Stimulated activated CD4-positive, alpha-beta T cell treated with anti-CD3 and anti-CD28 coated beads, Interleukin-1b, Interleukin-23, amount 100 ng/mL, for 1 hour (primary cell): ENCODE measurements at places on chromosomes 7 and 10.

DNA sequence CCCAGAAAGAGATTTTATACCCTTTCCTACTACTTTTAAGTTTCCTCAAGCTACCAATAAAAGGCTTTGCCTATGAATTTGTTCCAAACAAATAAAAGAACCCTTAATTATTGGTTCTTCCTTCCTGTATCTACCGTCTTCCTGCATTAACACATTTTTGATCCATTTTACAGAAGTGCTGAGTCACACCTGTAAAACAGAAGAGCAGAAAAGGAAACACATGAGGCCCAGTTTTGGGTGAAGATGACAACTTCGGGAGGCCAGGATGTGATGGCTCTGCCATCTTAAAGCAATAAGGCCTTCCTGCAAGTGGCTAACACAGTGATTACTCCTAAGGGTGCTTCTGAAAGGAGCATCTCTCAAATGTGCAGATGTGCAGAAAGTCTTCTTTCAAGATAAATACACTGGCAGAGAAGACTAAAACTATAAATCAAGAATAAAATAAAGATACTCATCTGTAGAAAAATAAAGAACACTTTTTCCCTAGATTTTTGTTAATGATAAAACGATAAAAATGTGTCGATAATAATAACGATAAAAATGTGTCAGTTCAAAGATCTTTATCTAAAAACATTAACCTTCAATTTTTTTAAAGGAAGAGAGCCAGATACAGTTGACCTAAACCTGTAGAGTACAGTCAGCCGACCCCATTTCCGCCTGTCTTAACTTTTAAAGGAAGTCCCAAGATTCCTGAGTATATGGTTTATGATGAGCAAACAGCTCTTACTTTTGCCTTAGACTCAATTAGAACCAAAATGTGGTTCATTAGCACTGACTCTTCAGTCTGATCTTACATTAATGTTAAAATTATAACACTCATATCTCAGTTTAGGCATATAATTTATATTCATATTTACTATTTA is 108.6 kb downstream of the UBE2H start:
- DNase-seq, result no peak

- no peak for DNase-seq
Observed at GRCh38 chr10:21041763-21042458, 144.8 kb upstream of the NEBL start.

- DNase-seq, result no peak
Observed at GRCh38 chr10:43401627-43402026, 7.4 kb downstream of the HNRNPF start.

DNA sequence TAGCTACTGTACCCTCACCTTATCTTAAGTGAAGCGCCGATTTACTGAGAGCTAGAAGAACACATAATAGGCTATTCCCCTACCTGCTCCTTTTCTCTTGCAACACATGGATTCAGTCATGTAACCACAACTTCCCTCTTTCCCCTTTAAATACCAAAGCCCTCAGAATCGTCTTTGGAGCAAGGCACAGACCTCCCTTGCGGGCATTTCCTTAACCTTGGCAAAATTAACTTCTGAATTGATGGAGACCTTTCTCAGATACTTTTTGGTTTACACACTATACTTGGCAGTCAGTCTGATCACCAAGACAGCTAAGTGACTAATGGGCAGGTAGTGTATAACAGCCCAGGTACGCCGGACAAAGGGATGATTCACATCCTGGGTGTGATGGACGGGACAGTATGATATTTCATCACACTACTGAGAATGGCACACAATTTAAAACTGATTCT is 72.7 kb upstream of the SEC61G start:
- no peak for DNase-seq

- DNase-seq, result no peak
Observed at GRCh38 chr10:64497306-64497705, 976.1 kb downstream of the REEP3 start.

- DNase-seq, result no peak
Observed at GRCh38 chr10:90304533-90304932, 553.3 kb downstream of the HTR7 start.

DNA sequence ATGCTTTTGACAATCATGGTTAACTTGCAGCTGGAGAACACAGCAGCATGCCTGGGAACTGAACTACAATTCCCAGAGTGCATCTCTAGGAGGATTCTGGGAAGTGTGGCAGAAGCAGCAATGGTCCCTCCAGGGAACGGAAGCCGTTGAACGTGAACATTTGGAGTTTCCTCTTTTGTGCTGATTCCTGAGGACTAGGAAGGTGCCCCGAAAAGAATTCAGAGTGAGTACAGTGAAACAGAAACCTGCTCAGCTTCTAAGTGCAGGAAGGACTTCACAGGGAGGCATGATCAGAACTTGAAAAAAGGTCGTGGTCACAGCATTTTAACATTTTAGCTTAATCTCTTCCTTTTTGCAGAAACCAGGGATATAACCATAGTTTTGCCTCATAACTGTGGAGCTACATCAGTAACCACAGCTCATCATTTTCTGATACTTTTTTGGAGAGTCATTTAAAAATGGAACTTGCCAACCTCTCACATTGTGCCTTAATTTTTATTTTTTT is at the start of gene NUDT13:
TSS of gene NUDT13 (plus strand) at position 111 of the 505 bp plus-strand sequence. CDS start 3,911 bp downstream, outside the sequence.
- peak; percentile 13 for DNase-seq

- DNase-seq, result no peak
Observed at GRCh38 chr10:118243907-118244306, 98.2 kb downstream of the FAM204A start.

- no peak for DNase-seq
Observed at GRCh38 chr7:112547916-112548315, 67.1 kb downstream of the LSMEM1 start.

DNA sequence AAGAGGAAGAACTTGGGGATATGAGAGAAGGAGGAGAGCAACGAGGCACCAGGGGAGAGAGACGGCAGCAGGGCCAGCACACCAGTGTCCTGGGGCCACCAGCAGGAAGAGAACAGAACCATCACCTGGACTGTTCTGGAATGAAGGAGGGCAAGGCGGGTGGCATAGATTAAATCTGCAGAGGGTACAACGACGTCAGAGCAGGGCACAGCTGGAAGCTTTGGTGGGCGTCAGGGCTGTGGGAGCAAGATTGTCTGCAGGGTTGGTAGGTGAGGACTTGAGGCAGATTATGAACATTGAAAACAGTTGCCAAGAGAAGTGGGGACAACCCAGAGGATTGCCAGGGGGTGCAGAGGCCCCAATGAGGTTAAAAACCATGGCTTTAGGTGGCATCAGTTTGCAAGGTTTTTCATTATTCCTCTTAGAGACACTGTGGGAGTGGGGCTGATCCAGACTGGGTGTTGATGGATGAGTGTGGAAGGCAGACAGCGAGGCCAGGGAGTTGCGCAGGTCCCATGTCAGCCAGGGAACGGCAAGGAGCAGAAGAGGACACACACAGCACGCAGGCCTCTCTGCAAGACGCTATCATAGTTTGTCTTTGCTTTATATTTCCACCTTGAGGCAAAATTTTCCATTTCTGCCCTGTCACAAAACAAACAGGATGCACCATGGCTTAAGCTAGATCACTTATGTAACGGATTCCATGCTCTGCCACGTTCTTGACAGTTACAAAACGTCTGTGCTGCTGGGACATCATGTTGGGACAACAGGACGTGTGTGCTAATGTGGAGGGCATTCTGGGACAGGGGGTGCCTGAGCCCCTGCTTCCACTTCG is 52.5 kb upstream of the LEP start:
- DNase-seq, result no peak

DNA sequence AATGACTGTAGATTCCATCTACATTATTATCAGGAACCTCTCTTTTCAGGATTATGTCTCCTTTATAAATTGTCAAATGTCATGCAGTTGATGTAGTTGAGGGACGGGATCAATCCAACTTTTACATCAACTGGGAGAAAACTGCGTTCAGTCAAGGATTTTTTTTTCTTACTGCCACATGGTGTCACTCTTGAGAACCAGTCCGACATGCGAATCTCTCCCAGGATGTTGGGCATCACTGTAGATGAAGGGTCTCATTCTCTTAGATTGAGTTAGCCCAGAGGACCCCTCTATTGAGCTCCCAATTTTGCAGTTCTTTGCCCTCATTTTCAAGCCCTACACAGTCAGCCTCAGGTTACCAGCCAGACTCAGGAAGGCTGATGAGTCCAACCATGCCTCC is 120.3 kb upstream of the PTPRZ1 start:
- no peak for DNase-seq

GRCh38 chr10:12130237-12130872 is 878 bp downstream of the SEC61A2 start:
- DNase-seq, result no peak

DNA sequence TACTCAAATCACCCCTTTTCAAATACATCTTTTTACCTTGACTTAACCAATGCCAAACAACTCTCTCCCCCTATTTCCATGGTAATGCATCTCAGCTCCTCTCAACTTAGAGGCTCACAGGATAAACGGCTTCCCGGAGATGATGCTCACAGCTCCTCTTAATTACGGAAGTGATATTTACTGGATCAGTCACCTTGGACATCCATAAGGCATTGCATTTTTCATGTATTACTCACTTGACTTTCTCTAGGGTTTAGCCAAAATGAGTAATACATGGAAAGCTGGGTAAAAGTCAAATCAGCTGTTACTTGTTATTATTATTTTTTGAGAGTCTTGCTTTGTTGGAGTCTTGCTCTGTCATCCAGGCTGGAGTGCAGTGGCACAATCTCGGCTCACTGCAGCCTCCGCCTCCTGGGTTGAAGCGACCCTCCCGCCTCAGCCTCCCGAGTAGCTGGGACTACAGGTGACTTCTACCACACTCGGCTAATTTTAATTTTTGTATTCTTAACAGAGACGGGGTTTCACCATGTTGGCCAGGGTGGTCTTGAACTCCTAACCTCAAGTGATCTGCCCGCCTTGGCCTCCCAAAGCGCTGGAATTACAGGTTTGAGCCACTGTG is 73.3 kb upstream of the RHEB start:
- DNase-seq, result no peak

DNA sequence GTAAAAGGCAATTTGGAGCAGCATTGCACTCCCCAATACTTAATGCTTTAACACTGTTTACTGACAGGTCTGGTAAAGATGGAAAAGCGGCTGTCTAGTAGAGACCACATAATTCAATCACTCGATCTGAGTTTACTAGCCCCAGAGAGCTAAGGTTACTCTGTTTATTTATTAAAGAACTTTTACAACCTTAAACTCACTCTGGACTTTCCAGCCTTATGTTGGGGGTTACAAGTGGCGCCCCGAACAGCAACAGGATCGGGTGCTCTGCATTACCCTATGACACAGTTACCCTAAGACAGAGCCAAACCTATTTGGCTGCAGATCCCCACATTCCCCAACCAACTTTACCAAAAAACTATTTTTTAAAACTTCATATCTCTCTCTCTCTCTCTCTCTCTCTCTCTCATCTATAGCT is 43.9 kb downstream of the MRPS24 start:
- no peak for DNase-seq

- no peak for DNase-seq
Observed at GRCh38 chr7:84181628-84182027, 13.0 kb downstream of the SEMA3A start.

DNA sequence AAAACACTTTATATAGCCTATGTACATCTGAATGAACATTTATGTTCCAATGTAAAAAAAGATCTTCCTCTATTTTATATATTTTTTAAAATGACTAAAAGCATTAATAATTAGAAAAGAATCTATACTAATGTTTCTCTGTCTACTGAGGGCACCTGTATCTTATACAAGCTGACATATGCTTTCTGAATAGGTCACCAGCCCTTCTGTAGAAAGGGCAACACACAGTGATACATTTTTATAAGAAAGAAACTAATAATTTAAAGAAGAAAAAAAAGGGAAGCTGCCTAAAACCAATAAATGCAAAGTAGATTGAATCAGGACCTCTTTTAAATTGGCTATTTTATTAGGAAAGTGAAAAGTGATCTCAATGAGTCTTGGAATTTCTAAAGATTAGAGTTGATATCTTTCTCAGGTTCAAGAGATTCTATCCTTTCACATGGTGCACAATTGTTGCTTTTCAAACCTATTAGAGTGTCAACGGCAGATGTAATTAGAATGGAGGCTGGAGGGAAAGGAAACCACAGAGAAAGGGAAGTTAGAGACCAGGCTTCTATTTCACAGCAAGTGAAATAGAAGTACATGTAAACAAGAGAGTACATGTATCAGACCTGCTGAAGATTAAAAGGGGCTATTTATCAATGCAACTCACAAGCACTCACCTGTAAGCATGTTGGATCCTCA is 6.3 kb downstream of the MTPN start:
- DNase-seq, result no peak

GRCh38 chr7:42972699-42973500 is 40.7 kb downstream of the MRPL32 start:
- no peak for DNase-seq
